Glomerular endothelial cell (primary cell): ENCODE measurements at places on chromosomes 4 and X. TPM values are rescaled to one million over a fixed set of nuclear protein-coding genes. Genes with fewer than 3 reads are reported as not detected.

The AREG gene
- total RNA-seq: 5.6 and 7.7 TPM in 2 replicates

The CT45A1 gene
- total RNA-seq: not detected in 2 replicates

The USP17L21 gene
- total RNA-seq: not detected in 2 replicates

The CT47A1 gene
- total RNA-seq: not detected in 2 replicates

The SH3D19 gene
- 73.4 and 79.8 TPM in 2 replicates for total RNA-seq

The ZNF157 gene
- not detected in 2 replicates for total RNA-seq

The P2RY8 gene
- 0.05 and 0.23 TPM in 2 replicates for total RNA-seq
